Stimulated activated CD4-positive, alpha-beta T cell treated with anti-CD3 and anti-CD28 coated beads, Interleukin-1b, Interleukin-23, amount 100 ng/mL, for 24 hours (primary cell): ENCODE measurements at places on chromosomes 12 and 14.

- DNase-seq: peak; percentile 9
These were observed 59.4 kb downstream of the TSPAN11 start for GRCh38 chr12:30985814-30986452.

GRCh38 chr12:9127484-9127883 lies 11.8 kb upstream of the A2M start:
- no peak for DNase-seq

GRCh38 chr14:70265422-70265821 lies 76.7 kb upstream of the SLC8A3 start:
- no peak for DNase-seq

GRCh38 chr12:64716371-64716770 lies 42.8 kb downstream of the GNS start:
- no peak for DNase-seq

DNA sequence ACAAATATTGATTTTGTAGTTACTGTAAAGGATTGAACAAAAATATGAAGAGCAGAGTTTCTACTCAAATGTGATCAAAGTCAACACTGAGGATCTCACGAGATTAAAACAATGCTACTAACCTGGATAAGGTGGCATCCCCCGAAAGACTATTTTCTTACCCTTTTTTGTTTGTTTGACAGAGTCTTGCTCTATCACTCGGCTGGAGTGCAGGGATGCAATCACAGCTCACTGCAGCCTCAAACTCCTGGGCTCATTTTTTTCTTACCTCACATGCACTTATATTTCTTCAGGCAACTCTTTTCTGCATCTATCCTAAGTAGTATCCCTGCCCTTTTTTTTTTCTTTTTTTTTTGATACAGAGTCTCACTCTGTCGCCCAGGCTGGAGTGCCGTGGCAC lies 109.2 kb downstream of the VEZT start:
- DNase-seq: no peak

DNA sequence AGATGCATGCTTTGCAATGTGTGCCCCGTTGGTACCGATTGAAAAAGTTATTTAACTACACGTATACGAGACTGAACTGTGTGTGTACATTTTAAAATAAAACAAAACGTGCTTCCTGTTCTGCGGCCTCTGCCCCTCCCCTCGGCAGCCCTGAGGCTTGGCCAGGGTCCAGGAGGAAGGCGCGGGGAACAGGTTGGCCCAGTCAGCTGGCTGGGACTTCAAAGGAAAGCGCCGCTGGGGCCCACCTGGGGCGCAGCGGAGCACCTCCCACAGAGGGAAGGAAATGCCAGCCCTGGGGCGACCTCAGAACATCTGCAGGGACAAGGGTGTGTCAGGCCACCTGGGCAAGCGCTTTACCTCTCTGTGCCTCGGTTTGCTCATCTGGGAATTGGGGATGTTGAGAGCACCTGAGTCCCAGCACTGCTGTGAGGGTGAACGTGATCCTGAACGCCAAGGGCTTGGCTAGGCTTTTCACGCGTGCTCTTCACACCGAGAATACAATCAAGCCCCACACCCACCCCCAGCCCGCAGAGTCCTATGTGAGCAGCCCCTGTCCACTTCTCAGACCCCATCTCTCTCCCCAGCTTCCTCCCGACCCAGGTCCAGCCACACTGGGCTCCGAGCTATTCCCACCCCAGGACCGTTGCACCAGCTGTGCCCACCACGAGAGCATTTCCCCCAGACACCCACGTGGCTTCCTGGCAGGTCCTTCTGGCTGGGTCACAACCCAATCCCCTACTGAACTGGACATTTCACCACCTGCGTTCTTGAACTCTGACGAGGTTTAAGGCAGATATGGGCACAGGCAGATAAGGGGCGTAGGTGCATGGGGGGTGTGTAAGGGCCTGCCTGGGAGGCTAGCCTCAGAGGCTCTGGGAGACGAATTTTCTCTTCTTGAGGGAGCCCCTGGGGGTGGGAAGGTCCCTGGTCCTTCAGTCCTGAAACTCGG lies 41.9 kb upstream of the NCOR2 start:
- peak; percentile 52 for DNase-seq

DNA sequence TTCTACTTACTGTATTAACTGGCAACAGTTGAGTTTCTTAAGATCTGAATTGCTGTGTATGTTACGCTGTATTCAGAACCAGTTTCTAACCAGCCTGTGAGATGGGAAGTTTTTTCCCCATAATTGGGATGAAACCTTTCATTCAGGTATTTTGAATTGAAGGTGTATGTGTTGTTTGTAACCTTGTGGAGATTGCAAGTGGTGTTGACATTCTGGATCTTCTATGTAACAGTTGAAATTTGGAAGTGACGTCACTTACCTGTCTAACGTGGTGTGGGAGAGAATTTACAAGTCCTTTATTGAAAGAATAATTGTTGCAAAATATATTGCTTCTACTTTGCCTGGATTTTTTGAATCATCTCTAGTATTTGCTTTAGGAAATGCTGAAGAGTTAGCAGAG lies 5.5 kb downstream of the RAN start:
- DNase-seq: no peak

DNA sequence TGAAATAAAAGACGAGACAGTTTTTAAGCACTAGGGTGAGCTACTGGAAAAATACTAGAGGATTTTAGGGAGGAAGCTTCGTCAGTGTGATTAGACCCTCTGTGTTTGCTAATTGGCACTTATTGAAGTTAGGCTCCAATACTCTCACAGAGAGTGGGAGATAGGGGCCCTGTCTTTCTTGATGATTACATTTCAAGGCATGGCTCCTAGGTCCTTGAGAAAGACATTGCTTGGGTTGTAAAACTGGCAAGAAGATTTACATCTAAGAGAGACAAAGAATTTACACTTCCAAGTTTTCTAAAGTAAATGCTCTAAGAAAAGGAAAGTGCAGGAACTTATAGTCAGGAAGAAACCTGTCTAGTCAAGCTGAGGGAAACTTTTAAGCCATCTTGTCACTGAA lies 183.2 kb downstream of the C12orf50 start:
- no peak for DNase-seq

DNA sequence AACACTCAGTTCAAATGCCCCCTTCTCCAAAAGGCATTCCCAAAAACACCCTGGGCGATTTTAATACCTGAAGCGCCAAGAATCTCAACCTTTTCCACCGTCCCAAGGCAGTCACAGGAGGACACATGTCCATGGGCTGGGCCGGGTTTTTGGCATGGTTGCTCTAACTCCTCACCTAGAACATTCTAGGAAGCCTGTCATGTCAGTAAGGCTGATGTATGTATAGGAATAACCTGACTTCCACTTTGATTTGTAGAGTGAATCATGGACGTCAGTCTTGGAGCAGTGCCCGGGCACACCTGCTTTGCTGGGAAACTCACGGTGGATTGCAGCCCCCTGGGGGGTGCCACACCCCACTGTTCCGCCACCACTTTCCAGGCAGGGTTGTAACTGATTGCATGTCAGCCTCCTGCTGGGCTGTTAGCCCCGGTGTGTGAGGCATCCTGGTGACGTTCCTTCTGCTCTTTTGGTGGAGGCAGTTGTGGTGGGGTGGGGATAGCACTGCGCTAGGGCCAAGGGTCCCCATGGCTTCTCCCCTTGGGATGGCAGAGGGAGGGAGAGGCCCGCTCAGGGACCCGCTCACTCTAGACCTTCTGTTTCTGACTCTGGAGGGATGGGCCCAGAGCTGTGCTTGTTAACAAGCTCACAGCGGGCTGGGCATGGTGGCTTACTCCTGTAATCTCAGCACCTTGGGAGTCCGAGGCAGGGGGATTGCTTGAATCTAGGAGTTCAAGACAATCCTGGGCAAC lies 35.2 kb upstream of the FAM181A start:
- DNase-seq: no peak

DNA sequence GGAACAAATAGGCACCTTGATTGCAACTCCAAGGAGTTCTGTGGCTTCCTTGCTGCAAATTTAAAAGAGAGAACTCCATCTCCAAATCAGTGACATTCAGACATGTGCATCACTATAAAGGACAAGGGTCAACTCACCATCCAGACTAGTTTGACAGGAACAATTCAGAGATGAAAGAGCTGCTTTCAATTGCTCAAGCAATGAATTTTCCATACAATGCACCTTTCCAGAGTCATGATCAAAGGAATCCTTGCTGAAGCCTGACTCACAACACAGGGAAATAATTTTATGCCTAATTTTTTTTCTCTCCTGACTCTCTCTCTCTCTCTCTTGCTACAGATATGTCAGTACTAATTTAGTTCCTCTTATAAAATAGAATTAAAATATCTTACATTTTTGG lies 380.5 kb upstream of the GARIN6 start:
- DNase-seq: no peak

- no peak for DNase-seq
These were observed 28.8 kb downstream of the KLRK1 start for GRCh38 chr12:10361084-10361483.

DNA sequence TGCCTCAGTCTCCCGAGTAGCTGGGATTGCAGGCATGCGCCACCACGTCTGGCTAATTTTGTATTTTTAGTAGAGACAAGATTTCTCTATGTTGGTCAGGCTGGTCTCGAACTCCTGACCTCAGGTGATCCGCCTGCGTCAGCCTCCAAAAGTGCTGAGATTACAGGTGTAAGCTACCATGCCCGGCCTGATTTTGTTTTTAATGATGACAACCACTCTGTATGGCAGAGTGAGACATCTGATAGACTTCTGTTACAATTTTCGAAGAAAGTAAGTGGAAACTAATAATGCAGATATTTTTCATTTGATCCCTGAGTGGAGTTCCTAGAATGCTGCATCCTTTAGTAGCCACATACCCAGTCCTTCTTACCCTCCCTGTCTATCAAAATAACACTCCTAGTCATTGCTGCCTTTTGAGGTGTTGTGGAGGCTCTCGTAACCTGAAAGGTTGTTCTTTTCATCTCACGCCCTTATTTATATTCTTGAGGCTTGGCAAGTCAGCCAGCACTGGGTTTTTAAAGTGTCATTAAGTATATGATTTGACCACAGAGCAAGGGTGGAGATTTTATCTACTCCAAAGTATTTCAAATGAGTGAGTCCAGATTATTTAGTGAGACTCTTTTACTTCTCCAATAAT lies 5.9 kb upstream of the EID3 start:
- no peak for DNase-seq

- DNase-seq: no peak
These were observed 35.5 kb downstream of the PLXNC1 start for GRCh38 chr12:94183708-94184379.

DNA sequence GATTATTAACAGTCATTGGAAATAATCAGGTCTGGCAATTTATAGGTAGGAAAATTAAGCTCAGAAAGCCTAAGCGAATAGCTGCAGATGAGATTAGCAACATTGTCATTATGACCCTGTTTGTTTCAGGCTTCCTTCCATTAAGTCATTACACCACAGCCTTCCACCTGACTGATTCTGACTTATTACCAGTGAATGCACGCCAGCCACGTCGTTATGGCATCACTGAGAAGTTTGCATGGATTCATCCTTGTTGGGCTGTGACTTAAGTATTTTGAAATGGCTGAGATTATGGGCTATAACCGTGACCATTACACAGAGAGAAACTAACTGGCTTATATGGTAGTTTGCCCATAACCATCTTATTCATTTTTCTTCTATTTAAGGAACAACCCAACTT lies 18.6 kb downstream of the RASSF8 start:
- DNase-seq: no peak

- no peak for DNase-seq
These were observed 64.8 kb downstream of the PTHLH start for GRCh38 chr12:27907766-27908165.

DNA sequence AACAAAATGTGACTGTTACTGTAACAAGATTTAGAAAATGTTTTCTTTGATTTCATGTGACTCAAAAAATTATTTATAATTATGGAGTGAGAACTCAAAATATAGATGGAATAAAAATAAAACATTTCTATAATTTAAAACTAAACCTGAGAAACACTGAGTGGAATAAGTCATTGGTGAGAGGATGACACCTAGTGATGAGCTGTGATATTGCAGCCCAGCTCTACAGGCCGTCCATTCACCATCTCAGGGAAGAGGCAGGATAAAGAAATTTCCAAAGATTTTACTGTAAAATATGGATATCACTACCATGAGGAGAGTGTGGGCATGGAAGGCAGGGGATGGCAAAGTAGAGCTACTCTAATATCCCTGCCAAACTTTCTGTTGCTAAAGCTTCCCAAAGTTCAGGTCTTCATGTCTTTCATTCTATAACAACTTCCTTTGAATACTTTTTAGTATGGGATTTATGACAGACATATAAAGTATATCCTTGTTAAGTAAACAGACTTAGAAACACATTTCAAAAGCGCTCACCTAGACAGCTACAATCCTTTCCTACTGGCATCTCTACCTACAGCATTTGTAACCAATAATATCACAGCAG lies 308.0 kb downstream of the ITPR2 start:
- DNase-seq: no peak

- no peak for DNase-seq
These were observed 59.6 kb downstream of the MDM2 start for GRCh38 chr12:68867606-68868005.
